ENCODE measurements at places on chromosomes 16 and 17.
A peak's percentile ranks its signal among the peaks of the same experiment; 100 is the strongest.

GRCh38 chr16:23452572-23453337 is at the start of gene COG7:
COG7 (minus strand) TSS chr16:23453189; CDS start chr16:23452994, 195 bp downstream.
- DNase-seq = peak; percentile 47

- peak; percentile 21 for DNase-seq
These were observed 1.4 kb downstream of the MEIOB start for GRCh38 chr16:1870365-1871082.

DNA sequence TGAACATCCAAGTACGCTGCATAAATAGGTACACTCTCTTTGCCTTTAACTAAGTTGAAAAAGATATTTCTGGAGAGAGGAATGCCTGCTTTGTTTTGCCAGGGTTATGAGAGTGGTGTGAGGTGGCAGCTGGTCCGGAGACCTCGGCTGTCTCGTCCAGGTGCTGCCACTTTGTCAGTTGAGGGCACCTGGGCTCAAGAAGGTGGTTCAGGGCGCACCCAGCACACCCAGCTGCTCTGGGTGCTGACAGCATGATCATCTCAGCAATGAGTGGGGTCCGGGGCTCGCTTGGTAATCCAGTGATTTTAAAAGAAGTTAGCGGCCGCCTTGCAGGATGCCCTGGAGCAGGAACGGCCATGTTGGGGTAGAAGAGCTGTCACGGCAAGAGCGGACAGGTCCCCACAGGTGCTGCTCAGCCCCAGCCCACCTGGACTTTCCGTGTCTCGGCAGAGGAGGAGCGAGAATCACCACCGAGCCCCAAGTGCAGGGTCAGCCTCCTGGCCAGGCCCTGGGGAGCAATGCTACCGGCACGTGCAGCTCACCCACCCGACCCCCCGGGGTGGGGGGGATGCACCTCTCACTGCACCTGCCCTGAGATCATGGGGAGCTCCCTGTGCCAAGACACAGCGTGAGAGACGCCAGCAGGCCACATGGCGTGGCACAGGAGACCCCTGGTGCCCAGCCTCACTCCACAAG is 67.4 kb upstream of the CHMP6 start:
- no peak for DNase-seq

GRCh38 chr17:82470065-82470464 is 11.5 kb downstream of the NARF start:
- DNase-seq = no peak

GRCh38 chr17:49616601-49617131 is 41.0 kb downstream of the NXPH3 start:
- DNase-seq = no peak

GRCh38 chr16:64409783-64410210 is 712.1 kb downstream of the CDH11 start:
- no peak for DNase-seq

DNA sequence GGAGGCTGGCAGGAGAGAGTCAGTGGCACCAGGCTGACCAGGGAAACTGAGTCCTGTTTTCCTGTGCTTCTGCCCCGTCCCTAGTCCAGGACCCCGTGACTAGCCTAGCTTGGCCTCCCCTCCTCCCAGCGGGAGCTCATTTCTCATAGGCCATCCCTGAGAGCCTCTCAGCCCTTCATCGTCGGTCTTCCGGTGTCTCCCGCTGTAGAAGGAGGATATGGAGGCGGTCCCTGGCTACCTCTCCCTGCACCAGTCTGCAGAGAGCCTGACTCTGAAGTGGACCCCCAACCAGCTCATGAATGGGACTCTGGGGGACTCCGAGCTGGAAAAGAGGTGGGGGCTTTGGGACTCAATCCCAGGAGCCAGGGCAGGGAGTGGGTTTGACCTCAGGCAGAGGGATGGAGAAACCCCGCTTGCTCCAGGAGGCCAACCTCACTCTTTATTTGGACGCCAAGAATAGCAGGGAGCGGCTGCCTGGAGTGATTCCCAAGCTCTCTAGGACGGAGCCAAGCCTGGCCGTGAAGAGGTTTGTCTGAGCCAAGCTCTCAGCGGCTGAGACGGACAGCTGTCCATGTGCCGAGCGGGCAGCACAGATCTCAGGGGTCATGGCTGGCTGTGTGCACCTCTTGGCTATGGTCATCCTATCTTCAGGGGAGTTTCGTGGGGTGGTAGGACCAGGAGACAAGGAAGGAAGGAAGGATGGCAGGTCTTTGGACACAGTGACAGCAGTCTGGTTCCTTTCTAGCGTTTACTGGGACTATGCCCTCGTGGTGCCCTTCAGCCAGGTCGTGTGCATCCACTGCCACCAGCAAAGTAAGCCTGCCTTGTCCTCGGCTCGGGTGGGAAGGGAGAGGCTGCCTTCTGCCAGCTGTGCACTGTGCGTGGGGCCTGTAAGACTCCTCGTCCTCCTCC is 26.8 kb downstream of the SGSM2 start:
- no peak for DNase-seq

GRCh38 chr17:40352779-40353394 is 11.7 kb downstream of the GJD3 start:
- DNase-seq = no peak

DNA sequence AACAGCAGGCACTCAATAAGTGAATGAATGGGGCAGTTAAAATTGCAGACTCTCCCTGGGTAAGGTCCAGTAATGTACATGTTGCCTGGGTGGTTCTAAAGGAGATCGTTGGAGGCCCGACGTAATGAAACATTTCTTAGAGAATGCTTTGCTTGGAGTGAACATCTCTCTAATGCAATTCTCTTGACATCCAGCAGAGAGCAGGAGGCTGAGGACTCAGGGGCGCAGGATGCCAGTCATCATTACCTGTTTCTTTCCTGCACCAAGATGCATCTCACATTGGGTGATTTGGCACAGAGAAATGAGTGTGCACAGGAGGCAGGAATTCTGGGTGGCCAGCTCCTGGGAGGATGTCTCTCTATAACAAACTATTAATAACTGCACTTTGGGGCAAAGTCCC is 130.3 kb upstream of the RBBP6 start:
- no peak for DNase-seq

GRCh38 chr17:59097876-59098275 is 8.8 kb downstream of the TRIM37 start:
- DNase-seq = no peak

- DNase-seq = no peak
These were observed 5.4 kb upstream of the ICAM2 start for GRCh38 chr17:64025732-64026294.

GRCh38 chr16:13957197-13958078 is 37.5 kb downstream of the ERCC4 start:
- DNase-seq = peak; percentile 76

GRCh38 chr16:59238246-59238645 is 504.1 kb upstream of the GOT2 start:
- no peak for DNase-seq

GRCh38 chr17:82217530-82218204 is 5.0 kb upstream of the CCDC57 start:
- DNase-seq = peak; percentile 52

DNA sequence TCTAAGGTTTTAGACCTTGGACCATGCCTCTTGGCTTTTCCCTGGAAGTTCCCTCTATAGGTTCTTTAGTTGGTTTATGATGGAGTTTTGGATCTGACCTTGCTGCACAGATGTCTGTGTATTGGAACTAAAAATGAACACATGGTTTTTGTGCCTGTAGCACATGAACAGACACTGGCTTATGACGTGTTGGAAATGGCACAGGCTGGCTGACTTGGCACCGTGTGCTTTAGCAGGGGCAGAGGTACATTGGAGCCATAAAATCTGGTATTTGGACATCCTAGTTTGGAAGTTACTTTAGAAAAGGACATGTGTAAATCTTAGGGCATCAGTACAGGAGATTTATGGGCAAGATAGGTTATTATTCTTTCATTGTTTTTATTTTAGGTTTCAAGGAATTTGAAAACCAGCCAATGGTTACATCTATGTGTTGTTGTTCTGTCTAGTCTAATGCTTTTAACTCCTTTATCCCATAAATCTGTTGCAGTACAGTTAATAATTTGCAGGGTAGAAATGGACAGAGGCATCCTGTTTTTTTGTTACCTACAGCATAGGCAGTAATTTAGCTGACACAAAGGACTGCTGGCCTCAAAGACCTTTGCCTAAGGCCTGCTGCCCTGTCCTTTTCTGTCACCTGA is 6.0 kb downstream of the SOCS7 start:
- no peak for DNase-seq

DNA sequence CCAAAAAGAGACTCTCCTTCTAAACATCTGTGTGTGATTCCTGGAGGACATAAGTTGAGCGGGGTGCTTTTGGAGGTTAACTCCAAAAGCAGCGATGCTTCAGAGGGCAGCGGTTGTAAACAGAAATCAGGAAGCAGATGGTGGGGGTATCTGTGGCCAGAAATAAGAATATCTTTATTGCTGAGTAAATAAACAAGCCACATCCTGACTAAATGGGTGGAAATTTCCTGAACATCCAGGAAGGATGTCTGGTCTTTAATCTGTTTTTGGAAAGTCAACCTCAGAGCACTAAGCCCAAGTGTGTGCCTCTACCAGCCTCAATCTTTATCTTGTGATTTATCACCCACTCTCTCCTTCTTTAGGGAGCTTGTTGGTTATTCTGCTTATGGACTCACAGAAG is 123.3 kb downstream of the CDH13 start:
- DNase-seq = no peak

- DNase-seq = no peak
These were observed 177.8 kb upstream of the TBX2 start for GRCh38 chr17:61221597-61222471.

GRCh38 chr17:42460371-42460770 is 1.7 kb downstream of the ATP6V0A1 start:
- DNase-seq = no peak

DNA sequence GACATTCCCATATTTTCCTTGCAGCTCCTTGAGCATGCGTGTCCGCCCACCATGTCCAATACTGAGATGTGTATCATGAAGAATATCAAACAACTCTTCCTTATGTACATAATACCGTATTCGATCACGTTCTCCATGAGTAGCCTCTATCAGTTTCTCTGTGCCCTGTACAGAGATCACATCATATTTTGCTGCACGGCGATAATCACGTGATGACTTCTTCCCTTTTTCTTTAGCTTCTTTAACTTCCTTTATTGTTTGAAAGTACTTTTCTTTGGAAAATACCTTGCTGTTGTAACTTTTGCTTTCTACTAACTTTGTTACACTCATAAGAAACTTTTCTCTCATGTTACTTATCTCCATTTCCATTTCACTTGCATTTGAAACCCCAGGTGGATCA is 6.6 kb downstream of the KRABD2 start:
- no peak for DNase-seq

- peak; percentile 55 for DNase-seq
These were observed 10.6 kb upstream of the NUP85 start for GRCh38 chr17:75194879-75195278.

DNA sequence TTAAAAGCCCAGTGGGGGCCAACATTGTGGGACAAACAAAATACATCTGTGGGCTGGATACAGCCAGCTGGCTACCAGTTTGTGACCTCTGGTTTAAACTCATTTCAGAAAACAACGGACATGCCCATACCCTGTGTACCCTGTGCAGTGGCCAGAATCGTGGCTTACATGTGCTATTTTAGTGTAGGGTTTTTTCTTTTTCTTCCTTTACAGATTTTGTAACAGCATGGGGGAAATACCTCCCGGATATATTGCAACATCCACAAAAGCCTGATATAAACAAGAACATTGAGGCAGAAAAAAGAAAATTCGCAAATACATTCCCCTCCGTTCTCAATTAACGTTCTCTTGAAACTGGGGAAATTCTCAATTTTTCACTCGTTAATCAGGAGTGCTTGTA is 7.3 kb downstream of the HS3ST4 start:
- DNase-seq = no peak

DNA sequence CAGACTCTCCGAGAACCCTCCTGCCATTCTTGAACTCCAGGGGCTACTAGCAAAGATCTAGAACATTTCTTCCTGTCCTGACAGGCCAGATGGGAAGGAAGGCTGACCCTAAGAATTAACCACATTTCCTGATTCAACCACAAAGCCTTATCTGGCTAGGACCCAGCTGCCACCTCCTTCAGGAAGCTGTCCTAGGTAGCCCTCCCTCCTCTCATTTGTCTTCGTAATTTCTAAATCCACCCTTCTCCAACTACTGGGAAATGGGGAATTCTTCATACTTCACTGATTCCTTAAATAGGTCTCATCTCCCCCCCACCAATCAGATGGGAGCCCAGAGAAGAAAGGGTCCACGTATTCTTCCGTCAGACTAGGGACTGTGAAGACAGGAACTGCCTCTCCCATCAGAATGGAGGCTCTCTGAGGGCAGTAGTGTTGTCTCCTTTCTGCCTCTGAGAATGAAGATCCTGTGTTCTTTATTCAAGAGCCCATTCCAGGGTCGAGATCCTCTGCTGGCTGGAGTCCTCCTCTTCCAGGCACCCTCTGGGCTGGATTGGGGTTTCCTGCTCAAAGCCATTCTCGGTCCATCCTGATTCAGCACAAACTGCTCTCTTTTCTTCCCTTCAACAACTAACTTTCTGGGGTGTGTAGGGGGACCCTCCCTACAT is 2.1 kb downstream of the SAMD14 start:
- no peak for DNase-seq

DNA sequence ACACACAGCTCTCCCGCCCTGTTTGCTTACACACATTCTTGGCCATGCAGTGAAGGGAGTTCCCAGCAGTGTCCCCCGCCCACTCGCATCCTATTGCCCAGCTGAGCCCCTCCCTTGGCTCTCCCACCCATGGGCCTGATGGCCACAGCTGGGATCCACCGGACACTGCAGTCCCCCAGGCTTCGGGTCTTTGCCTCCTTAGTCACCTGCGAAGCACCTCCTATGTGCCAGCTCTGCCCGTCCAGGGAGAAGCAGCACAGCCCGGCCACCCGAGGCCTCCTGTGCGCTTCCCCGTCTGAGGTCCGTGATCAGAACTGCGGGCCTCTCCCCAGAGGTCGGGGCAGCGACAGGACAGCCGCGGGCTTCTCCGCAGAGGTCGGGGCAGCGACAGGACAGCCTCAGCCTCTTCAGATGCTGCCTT is 136.9 kb downstream of the BANP start:
- DNase-seq = no peak

DNA sequence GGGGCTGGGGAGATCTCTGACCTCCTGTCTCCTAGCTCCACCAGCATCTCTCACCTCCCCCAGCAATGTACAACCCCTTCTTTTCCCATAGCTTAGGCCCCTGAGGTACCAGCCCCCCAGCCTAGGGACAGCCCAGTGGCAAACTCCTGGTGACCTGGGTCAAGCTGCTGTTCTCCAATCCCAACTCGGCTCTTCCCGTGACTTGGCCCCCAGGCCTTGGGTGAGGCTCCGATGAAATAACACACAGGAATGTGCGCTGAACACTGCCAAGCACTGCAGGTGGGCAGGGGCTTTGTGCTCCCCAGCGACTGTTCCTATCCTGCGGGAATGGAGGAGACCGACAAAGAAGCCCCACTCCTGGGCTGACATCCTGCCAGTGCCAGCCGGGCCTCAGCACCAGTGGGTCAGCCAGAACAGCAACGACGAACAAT is 63.7 kb upstream of the AMZ2 start:
- no peak for DNase-seq

- DNase-seq = no peak
These were observed 1.1 kb downstream of the MC1R start for GRCh38 chr16:89919535-89920406.

- DNase-seq = no peak
These were observed 7.7 kb upstream of the ITGAE start for GRCh38 chr17:3808701-3809100.

GRCh38 chr17:31859487-31860008 is 504 bp upstream of the COPRS start:
- no peak for DNase-seq
